ENCODE measurements at places on chromosomes 3 and 15. TPM values are rescaled to one million over a fixed set of nuclear protein-coding genes. Genes with fewer than 3 reads are reported as not detected.

DNA sequence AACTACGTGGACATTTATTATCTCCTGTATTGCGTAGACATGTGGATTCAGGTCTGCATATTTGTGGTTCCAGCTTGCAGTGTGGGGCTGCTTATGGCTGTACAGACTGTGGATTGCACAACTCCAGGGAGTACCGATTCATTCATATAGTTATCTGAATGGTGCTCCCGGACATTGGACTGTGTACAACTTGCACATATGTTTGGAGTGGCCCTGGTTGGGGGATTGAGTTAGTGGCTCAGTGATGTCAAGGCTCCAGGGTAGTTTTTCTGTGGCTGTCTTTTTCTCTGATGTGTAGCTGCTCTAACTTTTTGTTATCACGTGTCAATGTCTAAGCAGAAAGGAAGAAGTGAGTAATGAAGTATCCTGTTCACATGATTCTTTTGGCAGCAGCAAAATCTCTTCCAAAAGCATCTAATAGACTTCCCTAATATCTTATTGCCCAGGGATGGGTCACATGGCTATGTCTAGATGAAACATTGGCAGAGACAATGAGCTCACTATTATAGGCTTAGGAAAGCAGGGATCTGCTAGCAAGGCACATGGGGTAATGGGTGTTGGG lies 15.8 kb downstream of the ST3GAL6 start:
- peak; percentile 7 for DNase-seq

Gene UQCRC1
- 211 TPM for total RNA-seq

Gene SLC6A1
- not detected for total RNA-seq

Gene C3orf85
- not detected for total RNA-seq

Gene TIMMDC1
- total RNA-seq, result 83.8 TPM

Measured in activated naive CD4-positive, alpha-beta T cell treated with anti-CD3 and anti-CD28 coated beads for 36 hours (primary cell).